ENCODE measurements at places on chromosomes 7 and 10.
A peak's percentile ranks its signal among the peaks of the same experiment; 100 is the strongest.

DNA sequence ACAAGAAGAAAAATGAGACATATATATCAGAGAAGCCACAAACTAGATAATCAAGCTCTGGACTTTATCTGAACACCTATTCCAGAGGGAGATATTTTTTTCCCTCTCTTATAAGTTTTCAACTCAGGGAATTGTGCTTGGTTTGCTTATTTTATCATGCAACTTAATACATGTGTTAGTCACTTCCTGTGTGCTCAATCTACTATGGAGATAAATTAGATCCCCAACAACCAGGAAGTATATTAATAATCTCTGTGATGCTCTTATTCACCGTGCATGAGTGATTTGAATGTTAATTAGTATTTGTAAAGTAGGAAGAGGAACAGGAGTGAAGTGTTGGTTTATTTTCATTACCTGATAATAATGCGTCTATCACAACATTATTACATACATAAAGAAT lies 38.8 kb upstream of the ZNF365 start:
- DNase-seq, result no peak

DNA sequence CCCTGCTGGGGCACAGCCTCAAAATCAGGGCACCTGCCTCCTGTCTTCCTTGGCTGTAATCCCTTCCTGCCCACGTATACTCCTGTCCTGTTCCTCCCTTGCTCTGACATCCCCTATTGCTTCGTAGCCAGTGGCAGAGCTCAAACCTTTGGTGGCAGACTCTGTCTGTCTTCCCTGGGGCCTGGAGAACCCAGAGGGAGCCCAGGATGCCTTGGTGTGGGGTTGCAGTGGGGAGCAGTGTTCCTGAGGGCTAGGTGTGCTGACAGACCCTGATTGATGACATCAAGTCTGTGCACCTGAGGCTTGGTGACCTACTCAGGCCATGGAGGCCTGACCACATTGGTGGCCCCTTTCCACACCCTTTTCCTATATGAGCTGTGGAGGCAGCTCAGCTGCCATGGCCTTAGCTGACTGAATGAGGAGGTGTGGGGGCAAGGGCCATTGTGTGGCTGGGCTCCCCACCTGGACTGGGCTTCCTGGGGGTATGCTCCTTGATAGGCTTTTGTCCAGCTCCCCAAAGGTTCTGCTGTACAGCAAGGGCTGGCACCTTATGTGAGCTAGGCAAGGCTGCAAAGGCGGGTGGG lies 5.4 kb upstream of the GCK start:
- DNase-seq, result no peak

DNA sequence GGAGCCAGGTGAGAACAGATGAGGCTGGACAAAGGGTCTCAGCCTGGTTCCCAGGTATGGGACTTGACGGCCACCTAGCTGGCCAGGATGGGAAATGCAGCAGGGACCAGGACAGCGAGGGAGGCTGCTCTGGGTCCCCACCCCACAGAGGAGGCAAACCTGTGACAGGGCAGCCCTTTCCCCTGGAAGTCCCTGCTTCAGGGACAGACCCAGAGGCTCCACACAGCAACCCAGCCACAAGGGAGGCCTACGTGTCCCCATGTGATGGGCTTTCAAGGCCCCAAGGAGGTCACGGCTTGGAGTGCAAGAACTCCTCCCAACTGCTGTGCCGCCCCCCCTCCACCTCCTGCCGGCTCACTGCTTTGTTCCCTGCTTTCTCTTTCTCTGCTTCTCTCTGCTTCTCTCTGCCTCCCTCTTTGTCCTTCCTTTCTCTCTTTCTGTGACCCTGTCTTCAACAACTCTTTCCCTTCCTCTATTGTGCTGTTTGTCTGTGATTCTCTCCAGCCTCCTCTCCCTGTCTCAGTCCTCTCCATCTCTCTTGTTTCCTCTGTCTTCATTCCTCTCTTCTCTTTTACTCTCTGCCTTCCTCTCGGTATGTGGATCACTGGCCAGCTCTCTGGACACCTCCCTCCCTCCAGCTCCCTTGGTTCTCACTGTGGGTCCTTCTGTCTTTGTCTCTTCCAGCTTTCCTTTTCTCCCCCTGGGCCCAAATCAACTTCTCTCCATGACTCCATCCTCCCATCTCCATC lies 9.6 kb upstream of the EIF5AL1 start:
- no peak for DNase-seq

DNA sequence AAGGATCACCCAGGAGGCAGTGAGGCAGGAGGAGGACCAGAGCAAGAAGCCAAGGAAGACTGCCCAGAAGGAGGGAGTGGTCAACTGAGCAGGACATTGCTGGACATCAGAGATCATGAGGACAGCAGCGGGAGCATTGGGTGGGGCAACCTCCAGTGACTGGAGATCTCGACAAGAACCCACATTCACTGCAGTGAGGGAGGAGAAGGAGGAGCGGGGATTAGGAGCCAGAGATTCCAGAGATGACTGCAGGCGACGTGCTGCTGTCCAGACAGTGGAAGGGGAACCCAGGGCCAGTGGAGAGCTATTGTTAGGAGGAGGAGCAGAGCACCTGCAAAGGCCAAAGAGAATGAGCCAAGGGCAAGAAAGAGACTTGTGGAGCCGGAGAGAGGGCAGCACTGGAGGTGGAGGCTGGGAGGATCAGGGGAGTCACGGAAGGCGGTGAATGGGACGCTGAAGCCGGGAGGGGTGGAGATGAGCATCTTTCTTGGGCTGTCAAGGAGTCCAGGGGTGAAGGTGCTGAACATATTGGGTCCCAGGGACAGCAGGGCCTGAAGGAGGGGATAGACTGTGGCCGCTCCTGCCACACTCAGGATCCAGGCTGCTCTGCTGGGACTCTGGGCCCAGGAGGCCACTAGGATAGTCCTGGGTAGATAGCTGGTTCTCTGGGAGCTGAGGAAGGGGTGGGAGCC lies 140.1 kb upstream of the UNC5B start:
- no peak for DNase-seq

DNA sequence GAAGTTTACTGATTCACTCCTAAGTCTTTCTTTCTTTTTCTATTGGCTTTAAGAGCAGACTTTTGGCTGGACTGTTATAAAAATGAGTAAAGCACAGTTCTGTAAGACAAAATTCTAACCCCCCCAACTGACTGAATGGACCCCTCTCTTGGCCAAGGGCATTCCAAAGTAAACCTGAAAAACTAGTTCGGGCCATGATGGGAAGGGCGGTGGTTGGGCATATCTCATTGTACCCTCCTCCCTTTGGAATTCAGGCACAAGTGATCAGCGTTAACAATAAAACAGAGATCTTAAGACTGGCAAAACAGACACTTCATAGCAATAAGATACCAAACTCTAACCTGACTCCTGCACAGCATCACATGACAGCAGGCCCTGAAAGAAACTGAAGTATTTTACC lies 6.1 kb upstream of the KIF20B start:
- no peak for DNase-seq

DNA sequence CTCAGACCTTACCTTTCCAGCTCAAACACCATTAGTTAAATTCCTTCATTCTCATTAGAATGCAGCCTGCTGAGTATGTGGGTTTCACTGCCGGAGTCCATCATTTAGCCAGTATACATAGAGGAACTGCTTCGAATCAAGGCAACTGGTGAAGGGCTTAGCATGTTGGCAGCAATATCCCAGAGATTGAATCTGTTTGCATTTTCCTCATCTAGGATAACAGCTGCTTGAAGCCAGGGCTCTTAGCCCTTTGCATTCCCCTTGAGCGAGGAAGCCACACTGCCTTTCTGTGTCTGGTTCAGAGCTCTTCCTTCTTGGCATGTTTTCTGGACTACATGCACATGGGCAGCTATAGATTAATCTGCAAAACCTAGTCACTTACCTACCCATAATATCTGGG lies 14.7 kb downstream of the NODAL start:
- DNase-seq, result no peak

GRCh38 chr10:110530131-110530831 lies 32.6 kb downstream of the DUSP5 start:
- no peak for DNase-seq

- DNase-seq, result peak; percentile 70
These were observed 154.3 kb downstream of the ZNF365 start for GRCh38 chr10:62528441-62528840.

DNA sequence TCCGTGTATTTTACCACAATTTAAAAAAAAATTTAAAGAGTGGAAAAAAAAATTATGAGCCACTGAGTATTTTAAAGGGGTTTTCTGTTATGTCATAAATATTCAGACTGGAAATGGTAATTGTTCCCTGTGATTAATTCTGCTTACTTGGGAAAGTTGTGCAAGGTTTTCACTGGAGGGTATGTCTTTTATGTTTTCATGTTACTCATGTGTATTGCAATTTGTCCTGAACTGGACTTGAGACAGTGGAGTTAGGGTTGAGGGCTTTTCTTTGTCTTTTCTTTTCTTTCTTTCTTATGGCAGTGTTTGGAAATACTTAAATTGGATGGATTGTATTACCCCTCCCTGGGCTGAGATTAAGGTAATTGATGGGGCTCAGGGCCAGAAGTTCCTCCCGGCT lies 257.7 kb downstream of the BAMBI start:
- DNase-seq, result no peak

DNA sequence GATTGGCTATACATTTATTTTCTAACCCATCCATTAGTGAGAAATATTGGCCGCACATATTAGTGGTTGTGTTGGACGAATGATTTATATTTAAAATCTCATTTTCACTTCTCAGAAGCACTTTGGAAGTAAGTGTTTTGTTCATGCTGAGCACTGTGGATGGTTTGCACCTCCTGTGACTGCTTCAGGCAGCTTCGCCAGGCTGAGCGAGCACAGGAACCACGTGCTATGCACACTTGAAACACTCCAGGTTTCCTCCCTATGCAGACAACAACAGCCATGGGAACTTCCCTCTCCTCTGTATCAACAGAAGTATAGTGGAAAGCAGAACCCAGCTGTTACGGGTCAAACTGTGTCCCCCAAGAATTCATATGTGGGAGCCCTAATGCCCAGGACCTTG lies 67.3 kb upstream of the WDR11 start:
- DNase-seq, result no peak

- DNase-seq, result no peak
These were observed 22.9 kb upstream of the LRRC17 start for GRCh38 chr7:102889851-102890250.

GRCh38 chr7:74216361-74216761 lies 6.6 kb downstream of the LAT2 start:
- DNase-seq, result no peak

- DNase-seq, result no peak
These were observed 7.8 kb downstream of the CRHR2 start for GRCh38 chr7:30674420-30674819.

GRCh38 chr10:36794981-36795380 lies 330.4 kb upstream of the ANKRD30A start:
- no peak for DNase-seq

- DNase-seq, result no peak
These were observed 8.0 kb downstream of the PARP12 start for GRCh38 chr7:140054751-140055150.

- no peak for DNase-seq
These were observed 56.6 kb downstream of the BPGM start for GRCh38 chr7:134703241-134703594.

GRCh38 chr7:98211221-98211675 lies at the start of gene BHLHA15:
Gene BHLHA15 (plus strand): TSS chr7:98211439. CDS start chr7:98212310, 871 bp downstream.
- DNase-seq, result no peak

DNA sequence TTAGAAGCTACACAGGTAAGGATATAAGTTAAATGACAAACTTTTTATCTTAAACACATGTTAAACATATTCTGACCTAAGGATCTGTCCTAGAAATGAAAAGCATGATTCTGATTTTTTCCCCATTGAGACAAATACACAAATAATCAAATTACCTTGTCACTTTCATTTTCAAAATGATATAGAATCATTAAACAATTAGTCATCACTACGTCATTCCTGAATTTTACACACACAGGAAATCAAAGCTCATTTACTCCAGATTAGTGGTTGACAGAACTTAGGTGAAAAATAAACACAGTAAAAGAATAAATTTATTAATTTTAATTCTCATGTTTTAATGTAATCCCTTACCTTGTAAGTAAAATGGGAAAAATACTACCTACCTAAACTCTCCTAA lies 89.0 kb downstream of the AASS start:
- no peak for DNase-seq

- no peak for DNase-seq
These were observed 68.2 kb downstream of the TFEC start for GRCh38 chr7:115962340-115962739.

- no peak for DNase-seq
These were observed 47.1 kb downstream of the NT5C2 start for GRCh38 chr10:103145860-103146466.

DNA sequence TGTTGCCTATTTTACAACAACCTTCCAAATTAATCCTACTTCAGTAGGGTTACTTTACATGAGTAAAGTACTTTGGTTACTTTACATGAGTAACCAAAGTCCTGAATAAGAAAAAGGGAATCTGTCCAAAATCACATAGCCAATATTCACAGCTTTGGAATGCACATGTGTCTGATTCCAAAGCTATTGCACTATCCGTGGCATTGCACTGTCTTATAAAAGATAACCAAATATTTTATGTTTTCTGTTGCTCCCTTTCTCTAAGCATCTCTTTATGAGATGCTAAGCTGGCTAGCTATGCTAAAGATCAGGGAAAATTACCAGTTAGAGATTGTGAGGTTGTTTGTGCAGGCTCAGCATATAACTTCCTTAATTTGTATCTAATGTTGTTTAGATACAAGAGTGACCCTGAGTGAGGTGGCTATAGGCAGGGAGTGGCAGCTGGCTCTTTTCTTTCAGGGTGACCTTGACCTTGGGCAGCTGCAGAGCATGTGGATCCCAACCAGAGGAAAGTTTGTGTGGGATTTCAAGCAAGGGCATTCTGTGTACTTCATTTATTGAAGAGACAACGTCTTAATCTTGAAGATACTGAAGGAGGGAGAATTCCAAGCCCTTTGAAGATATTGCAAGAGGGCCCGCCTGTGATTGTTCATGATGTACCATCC lies 366.1 kb upstream of the ANKRD30A start:
- no peak for DNase-seq

- no peak for DNase-seq
These were observed 200.0 kb upstream of the MKI67 start for GRCh38 chr10:128326251-128326650.

DNA sequence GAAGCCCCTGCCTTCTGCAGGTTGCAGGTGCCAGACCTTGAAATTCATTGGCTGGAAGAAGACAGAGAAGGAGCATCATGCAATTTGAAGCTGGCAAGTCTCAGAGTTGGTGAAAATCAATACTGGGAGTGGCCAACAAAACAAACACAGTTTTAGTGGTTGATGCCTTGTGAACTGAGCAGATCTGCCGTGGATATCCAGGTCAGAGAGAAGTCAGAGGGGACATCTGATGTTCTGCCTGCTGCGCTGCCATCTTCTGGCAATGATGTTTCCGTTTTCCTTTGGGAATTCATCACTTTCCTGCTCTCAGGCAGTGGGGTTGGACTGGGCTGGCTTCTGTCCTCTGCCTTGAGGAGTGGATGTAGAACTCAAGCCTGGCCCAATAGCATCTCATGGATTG lies 132.0 kb downstream of the RPS24 start:
- DNase-seq, result no peak
